ENCODE measurements at places on chromosomes 2 and 18.

DNA sequence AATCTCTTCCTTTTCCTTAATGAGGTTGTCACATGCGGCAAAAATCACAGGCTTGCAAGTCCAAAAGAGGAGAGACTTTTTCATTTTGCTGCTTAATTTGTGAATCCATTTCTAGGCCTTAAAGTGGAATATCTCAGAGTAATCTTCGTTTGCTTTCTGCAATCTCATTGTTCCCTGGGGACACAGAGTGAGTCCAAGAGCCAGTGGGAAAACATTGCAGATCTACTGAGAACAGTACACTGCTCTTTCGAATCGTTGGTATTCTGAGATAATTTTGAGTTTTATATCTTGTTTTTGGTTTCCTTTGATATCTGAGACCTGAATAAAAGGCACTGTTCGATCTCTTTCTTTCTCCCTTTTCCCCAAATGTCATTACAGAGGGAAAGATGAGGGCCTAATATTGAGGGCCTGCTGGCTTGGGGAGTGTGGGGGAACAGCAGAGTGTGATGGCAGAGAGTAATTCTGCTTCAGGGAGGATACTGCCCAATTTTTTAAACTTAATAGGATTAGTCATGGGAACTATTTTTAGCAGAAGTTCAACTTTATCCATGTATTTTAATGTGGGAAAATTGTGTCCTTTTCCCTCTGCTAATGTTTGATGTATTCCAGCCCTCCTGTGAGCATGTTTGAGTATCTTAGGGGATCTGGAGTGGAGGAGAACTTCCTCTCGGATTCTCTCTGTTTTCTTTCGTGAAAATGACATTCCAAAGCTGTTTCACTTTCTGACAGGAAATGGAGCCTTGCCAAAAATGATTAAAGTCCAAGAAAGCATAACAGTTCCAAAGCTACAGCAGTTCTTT is 418.2 kb upstream of the ZEB2 start:
- DNase-seq = peak; percentile 87

DNA sequence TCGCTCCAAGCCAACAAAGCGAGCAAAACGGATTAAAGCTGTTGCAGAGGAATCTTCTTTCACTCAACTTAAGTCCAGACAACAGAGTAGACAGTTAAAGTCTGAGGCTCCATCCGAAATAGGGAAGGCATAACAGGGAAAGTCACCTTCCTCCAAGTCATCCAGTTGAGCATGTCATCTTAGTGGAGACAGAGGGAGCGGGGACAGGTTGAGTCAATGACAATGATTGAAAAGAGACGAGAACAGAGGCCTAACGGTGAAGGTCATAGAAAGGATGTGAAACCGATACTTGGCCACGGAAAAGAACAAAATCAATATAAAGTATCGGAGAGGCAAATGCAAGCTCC is 455 bp downstream of the C18orf32 start:
- no peak for DNase-seq

DNA sequence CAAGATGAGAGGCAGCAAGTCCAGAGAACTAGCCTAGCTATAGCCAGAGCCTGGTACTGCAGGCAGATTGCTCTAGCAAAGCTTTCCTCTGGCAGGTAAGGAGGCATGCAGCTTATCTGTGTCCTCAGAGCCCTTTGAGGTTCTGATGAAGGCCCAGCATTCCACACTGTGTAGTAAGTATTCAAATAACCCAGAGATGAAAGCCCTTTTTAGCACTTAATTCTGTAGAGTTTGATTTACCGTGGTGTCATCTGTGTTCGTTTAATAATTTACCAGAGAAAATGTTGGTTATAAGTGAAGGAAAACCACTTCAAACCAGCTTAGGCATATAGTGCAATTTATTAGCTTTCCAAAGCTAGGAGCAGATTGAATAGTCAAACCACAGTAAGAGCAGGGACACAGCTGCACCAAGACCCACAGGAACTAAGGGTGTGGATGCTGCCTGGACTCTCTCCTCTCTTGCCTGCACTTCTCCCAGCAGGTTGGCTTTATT is 226.6 kb downstream of the BABAM2 start:
- DNase-seq = peak; percentile 22

DNA sequence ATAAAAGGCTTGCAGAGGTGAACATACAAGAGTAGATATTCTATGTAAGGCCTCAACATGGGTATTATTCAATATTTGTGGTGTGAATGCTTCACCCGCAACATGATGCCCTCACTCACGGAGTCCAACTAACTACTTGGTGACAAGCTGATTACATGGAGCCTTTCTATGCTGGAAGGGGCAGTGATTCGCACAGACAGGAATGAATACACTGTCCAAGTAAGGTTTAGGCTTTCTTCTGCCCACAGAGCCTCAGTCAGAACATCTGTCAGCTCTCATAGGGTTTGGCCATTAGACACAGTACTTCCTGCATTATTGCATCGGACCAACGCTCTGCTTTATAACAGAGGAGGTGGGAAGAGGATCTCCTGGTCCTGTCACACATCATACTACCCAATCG is 80.3 kb upstream of the SLC35G4 start:
- no peak for DNase-seq

All from renal pelvis (tissue), 12 donors.